Caco-2 (cell line): ENCODE measurements at places on chromosomes 4 and X.

GRCh38 chr4:76504613-76505465 lies 69.8 kb downstream of the SHROOM3 start:
- no peak for DNase-seq

GRCh38 chrX:153516073-153516472 lies 1.4 kb upstream of the ATP2B3 start:
- no peak for DNase-seq

DNA sequence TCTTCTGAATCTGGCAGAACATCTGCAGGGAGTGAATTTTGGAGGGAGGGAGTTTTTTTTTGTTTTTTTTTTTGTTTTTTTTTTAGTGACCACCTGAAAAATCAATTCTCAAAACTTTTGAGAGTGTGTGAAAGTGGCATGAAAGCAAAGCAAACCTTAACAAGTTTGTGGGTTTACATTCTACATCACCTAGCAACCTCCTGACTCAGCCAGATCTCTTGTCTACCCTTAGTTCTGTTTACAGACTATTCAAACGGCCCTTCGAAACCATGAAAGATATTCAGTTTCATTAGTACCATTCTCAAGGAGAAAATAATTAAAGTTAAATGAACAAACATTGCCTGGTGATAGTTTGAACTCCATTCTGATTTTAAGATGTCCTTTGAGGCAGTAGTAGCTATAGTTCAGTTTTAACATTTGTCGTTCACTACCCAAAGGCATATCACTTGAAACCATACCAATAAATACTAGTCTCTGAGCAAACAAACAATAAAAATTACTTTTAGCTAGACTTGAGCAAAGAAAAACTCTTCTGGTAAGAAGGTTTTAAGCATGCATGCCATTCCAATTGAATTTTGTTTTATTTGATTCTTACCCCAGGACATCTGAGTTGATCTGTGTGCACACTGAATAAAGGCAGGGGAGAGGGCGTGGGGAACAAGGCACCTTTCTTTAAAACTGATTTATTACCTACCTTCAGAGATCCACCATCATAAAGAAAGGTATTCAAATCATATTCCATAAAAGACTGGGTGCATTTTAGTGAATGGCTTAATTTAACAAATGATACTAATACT lies 137.7 kb downstream of the ARX start:
- DNase-seq, result no peak

- DNase-seq, result no peak
These were observed 170.6 kb downstream of the BANK1 start for GRCh38 chr4:101961144-101961543.

GRCh38 chr4:25485104-25485503 lies 108.0 kb downstream of the ANAPC4 start:
- DNase-seq, result no peak

DNA sequence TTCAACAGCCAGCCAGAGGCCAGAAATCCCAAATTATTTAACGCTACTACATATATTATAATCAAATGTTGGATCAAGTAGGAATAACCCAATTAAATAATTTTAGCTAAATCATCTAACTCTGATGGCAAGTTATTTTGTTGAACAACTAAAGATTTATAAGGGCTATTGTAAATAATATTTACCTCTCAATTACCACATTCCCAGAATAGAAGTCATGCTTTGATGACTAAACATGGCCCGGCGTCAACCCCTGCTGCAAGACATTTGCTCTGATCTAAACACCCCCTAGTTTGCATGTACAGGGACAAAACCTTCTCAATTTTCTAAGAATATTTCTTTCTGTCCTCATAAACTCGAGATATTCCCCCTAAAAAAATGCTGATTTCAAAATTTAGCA lies 14.2 kb downstream of the VEGFC start:
- DNase-seq, result no peak

- no peak for DNase-seq
These were observed 5.1 kb downstream of the CTSO start for GRCh38 chr4:155948541-155948940.

DNA sequence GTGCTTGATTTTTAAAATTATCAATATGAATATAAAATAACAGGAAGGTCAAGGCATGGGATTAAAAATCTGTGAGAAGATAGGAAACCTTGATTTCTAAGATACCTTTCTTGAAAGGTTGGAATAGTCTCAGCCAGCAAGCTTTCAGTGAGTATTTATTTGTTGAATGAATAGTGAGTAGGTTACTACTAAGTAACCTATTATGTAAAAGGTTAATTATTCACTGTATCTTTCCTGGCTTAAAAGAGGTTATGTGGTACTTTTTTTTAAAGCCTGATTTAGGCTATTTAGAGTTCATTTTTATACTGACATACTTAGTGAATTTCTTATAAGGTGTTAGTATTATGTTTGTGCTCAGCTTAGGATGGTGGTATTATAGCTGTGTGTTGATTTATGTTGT lies 123.5 kb downstream of the PTPN13 start:
- no peak for DNase-seq

- DNase-seq, result no peak
These were observed 102.0 kb upstream of the ARHGAP24 start for GRCh38 chr4:85372966-85373365.
